ENCODE measurements at places on chromosomes 3 and 15.

DNA sequence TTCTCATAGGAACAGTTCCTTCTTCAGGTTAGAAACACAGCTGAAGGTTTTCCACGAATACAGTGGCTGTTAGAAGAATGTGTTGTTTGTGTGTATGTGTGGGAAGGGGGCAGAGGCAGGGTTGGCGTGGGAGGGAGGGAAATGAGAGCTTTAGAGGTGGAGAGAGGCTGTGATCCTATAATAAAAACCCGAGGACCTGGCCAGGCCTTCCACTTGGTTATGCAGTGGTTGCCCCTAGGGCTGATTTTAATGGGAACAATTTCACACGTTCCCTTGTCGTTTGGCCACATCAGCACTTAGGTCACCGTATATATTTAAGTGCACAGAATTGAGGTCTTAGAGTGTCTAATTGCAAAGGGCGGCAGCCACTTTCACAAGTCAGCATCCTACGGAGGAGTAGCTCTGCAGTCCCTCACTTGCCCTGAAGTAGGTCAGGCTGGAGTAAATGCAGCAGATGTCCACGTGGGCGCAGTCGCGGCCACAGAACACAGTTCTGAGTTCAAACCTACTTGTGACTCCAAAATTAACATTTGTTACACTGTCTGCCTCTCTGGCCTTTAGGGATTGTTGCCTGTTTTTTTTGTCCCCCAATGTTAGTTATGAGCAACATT is 85.6 kb downstream of the PDCD6IP start:
- peaks cover 6% of the 10 kb centered on the region for H3K4me1 ChIP-seq
- H3K4me3 ChIP-seq, result peak overlapping the region; percentile 16
- H3K27ac ChIP-seq, result no peak overlapping the region
- no peaks in the 10 kb centered on the region for H3K27me3 ChIP-seq

DNA sequence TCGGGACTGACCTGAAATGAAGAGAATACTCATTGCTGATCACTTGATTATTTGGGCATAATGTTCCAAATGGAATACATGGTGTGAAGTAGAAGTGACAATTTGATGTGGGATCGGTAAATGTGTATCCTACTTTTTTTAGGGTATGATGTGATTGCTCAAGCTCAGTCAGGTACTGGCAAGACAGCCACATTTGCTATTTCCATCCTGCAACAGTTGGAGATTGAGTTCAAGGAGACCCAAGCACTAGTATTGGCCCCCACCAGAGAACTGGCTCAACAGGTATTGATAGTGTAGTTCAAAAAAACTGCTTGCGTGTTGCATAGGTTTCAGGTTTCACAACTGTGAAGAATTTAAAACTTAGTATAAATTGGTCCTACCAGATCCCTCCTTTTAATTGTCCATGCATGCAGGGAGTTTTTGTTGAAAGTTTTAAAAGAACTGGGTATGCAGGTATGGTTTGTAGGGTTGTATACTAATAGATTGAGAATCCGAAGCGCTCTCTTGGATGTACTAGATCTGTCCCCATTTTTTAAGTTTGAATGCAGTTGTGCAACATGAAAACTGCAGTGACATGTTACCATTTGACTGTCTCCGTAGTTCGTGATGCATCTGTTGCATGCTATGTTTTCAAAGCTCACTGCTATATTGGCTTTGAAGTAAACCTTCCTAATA is 1.6 kb downstream of the EIF4A2 start:
- peak overlapping the region; percentile 100 for H3K27ac ChIP-seq
- no peaks in the 10 kb centered on the region for H3K27me3 ChIP-seq
- peaks cover 29% of the 10 kb centered on the region for H3K4me1 ChIP-seq
- DNase-seq, result no peak
- peak overlapping the region; percentile 97 for H3K4me3 ChIP-seq
- H3K36me3 ChIP-seq, result peaks cover 45% of the 10 kb centered on the region

- DNase-seq, result no peak
- no peak overlapping the region for H3K4me3 ChIP-seq
- H3K36me3 ChIP-seq, result no peaks in the 10 kb centered on the region
- no peaks in the 10 kb centered on the region for H3K27me3 ChIP-seq
- no peak overlapping the region for H3K27ac ChIP-seq
Observed at GRCh38 chr3:5116538-5116937, 5.6 kb upstream of the ARL8B start.

- H3K36me3 ChIP-seq, result no peaks in the 10 kb centered on the region
- H3K27ac ChIP-seq, result no peak overlapping the region
- peak; percentile 61 for DNase-seq
- peaks cover 97% of the 10 kb centered on the region for H3K27me3 ChIP-seq
Observed at GRCh38 chr3:138937690-138938055, 9.3 kb downstream of the FOXL2 start.

GRCh38 chr3:83002869-83003445 is 1241.5 kb upstream of the GBE1 start:
- H3K4me1 ChIP-seq, result peaks cover 12% of the 10 kb centered on the region
- H3K27me3 ChIP-seq, result no peaks in the 10 kb centered on the region
- H3K36me3 ChIP-seq, result no peaks in the 10 kb centered on the region
- H3K27ac ChIP-seq, result no peak overlapping the region
- DNase-seq, result no peak
